Right ventricle myocardium inferior (tissue), 1 donor: ENCODE measurements at places on chromosomes 6 and 20.

DNA sequence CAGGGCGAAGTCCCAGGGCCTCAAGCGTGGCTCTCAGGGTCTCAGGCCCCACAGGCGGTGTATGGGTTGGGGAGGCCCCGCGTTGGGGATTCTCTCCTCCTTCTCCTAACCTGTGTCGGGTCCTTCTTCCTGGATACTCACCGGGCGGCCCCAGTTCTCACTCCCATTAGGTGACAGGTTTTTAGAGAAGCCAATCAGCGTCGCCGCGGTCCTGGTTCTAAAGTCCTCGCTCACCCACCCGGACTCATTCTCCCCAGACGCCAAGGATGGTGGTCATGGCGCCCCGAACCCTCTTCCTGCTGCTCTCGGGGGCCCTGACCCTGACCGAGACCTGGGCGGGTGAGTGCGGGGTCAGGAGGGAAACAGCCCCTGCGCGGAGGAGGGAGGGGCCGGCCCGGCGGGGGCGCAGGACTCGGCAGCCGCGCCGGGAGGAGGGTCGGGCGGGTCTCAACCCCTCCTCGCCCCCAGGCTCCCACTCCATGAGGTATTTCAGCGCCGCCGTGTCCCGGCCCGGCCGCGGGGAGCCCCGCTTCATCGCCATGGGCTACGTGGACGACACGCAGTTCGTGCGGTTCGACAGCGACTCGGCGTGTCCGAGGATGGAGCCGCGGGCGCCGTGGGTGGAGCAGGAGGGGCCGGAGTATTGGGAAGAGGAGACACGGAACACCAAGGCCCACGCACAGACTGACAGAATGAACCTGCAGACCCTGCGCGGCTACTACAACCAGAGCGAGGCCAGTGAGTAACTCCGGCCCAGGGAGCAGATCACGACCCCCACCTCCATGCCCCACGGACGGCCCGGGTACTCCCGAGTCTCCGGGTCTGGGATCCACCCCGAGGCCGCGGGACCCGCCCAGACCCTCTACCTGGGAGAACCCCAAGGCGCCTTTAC lies at the start of gene HLA-G:
Gene HLA-G (plus strand): TSS at position 247 of the 892 bp plus-strand sequence. CDS start 20 bp downstream, at position 267.
- DNase-seq = peak; percentile 59

GRCh38 chr6:20939161-20939775 lies 405.0 kb downstream of the CDKAL1 start:
- DNase-seq = no peak

DNA sequence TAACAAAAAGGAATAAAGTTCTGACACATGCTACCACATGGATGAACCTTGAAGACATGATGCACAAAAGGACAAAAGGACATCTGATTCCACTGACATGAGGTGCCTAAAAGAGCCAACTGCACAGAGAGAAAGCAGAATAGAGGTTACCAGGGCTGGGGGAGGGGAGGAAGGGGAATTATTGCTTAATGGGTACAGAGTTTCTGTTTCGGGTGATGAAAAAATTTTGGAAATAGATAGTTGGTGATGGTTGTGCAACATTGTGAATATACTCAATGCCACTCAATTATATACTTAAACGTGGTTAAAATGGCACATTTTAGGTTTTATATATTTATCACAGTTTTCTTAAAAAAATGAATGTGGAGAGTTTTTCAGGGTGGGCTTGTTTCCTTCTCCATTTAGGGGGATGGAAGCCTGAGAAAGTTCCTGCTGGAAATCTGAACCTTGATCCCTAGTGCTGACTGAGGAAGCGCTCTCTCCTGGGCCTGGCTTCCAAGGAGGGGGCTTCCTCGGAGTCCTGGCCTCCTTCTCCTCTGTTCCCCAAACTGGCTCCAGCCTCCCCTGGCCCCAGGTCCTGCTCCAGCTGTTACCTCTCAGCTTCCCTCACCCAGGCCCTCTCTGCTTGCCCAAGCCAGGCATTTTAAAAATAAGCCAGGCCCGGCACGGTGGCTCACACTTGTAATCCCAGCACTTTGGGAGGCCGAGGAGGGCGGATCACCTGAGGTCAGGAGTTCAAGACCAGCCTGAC lies 79.2 kb downstream of the NOL4L start:
- DNase-seq = no peak

DNA sequence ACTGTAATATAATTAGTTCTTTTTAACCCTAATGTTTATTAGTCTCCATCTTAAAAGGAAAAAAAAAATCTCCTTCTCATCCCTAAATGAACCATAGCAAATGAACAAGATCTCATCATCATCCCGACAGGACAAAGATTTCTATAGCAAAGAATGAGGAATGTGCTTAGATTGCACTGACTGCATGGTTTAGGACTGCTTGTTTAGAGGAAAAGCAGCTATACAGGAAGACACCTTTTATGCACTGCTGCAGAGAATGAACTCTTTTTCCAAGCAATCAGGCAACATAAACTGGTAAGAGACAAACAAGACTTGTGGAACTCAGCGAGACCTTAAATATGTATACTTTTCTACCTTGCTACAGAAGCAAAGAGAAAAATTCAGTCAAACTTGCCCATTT lies 26.8 kb downstream of the CSNK2A1 start:
- no peak for DNase-seq

- no peak for DNase-seq
Observed at GRCh38 chr6:25717866-25718740, 36.4 kb upstream of the SLC17A4 start.

GRCh38 chr20:52676283-52676995 lies 295.7 kb upstream of the TSHZ2 start:
- no peak for DNase-seq

GRCh38 chr6:67952121-67952520 lies 683.0 kb upstream of the ADGRB3 start:
- no peak for DNase-seq
